NCI-H460 (cell line): ENCODE measurements at places on chromosomes 4 and X.
A peak's percentile ranks its signal among the peaks of the same experiment; 100 is the strongest.

GRCh38 chrX:150365990-150366911, 3.1 kb downstream of the MAMLD1 start:
- DNase-seq, result no peak

GRCh38 chrX:18389966-18390365, 35.4 kb upstream of the CDKL5 start:
- peak; percentile 13 for DNase-seq

DNA sequence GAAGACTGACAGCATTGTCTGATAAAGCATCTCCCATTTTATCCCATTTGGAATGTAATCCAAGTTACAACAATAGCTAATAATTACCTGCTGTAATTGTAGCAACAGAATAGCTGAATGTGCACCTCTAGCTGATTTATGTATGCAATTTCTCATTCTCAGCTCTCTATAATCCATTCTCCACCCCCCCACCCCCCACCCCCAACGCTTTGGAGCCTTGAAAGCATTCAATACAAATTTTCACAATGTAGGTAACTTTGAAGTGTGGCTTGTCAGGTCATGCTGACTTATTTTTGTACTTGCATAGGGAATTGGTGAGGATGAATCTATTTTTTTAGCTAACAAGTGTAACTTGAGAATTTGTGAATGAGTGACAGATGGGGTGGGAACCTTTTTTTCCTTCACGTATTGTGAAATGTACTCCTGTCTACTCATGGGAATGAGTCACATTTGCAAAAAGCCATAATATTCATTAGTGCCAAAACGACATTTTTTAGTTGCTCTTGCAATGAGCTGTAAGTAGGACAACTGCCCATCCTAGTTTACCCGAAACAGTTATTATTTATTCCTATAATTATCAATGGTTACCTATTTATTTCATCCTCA, 159.3 kb downstream of the PALLD start:
- DNase-seq, result no peak

DNA sequence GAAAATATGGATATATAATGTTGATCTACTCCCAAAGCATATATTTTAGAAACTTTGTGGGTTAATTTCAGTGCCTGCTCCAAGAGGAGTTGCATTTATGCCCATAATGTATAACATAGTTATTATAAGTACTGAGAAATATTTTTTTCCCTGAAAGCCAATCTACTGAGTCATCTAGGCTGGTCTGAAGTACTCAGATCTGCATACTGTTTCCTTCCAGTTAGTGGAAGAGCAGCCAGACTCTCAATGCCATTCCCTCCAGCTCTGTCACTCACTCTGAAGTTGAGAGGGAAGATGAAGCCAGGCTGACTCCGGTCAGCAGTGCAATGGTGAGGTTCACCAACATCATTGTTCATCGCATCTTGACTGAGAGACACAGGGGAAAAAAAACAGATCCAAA, 505.1 kb downstream of the PPARGC1A start:
- no peak for DNase-seq

DNA sequence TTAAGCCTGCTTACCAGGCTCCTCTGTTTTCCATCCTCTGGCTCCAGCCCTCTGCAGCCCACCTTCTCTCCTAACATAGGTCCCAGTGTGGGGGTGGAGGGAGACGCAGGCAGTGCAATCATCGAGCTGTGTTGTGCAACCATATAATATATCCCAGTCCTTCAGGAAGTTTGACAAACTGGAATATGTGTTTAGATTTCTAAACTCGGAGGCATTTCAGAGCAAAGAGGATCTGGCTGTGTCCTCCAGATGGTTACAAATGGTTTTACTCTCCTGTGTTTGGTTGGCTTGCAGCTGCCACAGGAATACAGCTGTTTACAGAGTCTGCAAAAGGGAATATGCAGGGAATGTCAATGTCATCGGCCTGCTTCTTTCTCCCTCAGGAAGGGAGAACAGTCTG, 195.3 kb upstream of the LNX1 start:
- no peak for DNase-seq

DNA sequence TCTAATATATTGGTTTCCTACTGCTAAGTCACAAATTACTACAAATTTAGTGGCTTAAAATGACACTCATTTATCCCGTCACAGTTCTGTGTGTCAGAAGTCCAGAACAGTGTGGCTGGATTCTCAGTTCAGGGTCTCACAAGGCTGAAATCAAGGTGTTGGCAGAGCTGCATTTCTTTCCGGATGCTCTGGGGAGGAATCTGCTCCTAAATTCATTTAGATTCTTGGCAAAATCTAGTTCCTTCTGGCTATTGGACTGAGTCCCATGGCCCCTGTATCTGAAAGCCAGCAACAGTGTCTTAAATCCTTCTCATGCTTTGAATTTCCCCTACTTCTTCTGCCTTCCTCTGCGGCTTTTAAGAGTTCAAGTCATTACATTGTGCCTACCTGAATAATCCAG, 103.1 kb upstream of the BMP3 start:
- DNase-seq, result no peak

DNA sequence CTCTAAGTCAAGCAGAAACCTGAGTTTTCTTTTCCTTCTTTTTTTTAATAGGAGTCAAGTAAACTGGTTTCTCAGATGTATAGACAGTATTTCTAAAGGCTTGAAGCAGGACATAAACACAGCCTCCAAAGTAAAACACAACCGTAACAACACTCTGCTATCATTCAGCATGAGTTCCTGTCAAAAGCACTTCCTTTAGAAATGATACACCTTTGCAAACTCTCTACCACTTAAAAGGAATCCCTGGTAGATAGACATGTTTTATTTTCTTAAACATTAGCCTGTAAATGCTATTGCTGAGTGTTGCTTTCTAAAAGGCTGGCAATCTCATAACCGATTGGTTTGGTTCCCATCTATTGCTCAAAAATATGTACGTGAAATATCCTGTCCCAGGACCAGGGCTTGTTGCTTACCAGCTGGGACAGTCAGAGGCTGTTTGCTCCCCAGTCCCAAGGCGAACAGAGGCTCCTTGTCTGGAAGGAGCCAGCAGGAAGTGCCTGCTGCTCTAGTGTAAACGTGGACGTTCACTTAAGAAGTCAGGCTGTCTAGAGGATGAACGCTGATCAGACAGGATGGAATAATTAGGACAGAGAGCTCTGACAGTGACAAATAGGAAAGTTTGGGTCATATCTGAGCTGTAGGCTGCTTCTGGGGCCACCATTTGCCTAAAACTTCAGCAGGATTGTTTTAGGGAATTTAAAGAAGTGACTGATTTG, 173.9 kb upstream of the KLF3 start:
- no peak for DNase-seq

DNA sequence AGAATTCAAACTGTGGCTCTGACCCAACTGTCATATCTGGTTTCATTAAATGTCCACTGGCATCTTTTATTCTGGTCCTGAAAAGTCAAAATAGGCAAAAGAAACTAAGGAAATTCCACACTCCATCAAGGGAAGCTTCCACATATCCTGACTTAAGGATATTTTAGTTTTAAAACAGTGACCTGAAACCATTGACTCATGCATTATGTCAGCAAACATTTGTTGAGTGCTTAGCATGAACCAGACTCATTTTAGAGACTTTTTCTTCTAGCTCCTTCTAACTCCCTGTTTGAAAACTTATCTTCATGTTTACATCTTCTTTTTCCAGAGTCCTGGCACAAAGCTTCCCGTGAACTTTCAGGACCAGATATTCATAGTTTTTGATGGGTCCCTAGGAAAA, 6.9 kb upstream of the CXCL1 start:
- no peak for DNase-seq

DNA sequence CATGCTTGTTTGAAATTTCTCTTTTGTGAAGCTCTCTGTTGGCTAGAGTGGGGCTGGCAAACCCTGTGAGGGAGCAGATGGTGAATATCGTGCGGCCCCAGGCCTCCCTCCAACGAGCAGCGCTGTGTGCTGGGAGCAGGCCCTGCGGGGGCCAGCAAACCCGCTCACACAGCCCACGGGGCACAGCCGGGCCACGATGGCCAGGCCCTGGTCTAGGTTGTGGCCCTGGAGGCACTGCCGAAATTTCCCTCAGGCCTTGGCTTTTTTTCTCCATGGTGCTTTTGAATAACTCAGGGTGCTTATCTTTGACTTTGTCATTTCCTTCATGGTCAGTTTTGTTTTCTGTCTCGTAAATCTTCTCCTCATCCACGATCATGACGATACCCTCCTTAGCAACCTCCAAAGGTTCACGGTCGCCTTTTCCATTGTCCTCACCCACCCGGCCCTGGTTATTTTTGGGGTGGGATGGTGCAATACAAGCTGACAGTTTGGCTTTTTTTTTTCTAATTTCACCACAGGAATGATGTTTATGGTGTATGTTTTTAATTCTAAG, 20.7 kb downstream of the PCGF3 start:
- DNase-seq, result no peak

- DNase-seq, result no peak
These were observed 369.2 kb upstream of the LCORL start for GRCh38 chr4:18390655-18391353.

- no peak for DNase-seq
These were observed 1.2 kb downstream of the PROM1 start for GRCh38 chr4:16082426-16083240.

- DNase-seq, result no peak
These were observed 77.2 kb downstream of the SH3KBP1 start for GRCh38 chrX:19810006-19810774.

DNA sequence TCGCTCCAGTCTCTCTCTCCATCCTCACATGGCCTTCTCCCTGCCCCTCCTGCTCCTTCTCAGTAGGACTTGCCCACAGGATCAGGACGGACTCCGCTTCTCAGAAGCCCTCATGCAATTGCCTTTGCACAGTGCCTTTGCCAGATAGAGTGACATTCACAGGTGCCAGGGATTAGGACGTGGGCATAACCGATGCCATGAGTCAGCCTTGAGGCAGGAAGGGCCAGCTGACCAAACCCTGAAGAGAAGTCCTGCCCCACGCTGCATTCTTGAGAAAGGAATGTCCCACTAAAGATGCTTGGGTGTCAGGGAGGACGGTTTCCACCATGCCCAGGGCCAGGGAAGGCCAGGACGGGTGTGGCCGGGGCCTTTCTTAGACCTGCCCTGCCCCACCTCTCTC, 6.6 kb upstream of the GRPEL1 start:
- DNase-seq, result no peak

DNA sequence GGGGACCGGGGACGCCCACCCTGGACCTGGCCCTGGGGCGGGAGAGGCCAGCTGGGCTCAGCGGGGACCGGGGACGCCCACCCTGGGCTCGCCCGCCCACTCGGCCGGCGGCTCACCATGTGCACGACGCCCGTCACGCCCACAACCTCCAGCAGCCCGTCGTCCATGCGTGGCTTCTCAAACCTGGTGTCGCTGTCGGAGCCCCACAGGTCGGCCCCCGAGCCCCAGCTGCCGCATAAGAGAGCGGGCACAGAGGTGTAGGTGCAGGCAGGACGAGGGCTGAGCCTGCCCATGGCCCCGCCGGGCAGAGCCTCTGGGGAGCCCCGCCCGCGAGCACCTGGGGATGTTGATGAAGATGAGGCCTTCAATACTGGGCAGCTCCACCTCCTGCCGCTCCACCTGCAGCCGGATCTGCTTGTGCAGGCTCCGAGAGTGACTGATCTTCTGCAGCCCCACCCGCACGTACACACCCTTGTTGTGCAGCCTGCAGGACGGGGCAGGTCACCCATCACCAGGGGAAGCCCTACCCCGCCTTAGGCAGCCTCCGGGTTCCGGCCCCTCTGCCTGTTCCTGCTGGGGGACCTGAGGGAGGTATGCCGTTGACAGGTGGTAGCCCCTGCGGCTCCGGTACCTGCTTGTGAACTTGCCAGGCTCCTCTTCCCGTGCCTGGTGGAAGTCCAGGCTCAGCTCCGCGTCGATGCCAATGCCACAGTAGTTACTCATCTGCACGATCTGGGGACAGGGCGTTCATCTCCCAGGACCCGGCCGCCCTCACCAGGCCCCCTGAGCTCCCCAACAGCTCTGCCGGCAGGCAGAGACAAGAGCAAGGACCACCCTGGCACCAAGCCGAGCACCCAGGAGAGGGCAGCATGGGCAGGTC, 11.8 kb downstream of the DGKQ start:
- no peak for DNase-seq

DNA sequence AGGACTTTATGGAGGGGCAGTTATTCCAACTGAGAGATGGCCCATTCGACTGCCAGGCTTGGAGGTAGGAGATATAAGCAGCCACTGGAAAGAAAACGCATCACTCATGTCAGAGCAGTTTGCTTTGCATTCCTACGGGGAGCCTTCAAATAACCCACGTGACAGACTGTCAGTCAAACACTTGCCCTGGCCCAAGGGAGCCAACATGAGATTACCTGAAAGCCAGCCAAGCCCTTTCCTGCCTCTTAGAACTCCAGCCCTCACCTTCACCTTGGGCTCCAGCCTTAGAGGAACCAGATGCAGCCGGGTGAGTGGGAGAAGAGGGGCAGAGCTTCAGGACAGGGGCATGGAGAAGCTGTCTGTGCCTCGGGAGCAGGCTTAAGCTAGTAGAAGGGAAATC, 95.3 kb upstream of the CXCL13 start:
- DNase-seq, result no peak
